ENCODE measurements at places on chromosomes 5 and 9.

DNA sequence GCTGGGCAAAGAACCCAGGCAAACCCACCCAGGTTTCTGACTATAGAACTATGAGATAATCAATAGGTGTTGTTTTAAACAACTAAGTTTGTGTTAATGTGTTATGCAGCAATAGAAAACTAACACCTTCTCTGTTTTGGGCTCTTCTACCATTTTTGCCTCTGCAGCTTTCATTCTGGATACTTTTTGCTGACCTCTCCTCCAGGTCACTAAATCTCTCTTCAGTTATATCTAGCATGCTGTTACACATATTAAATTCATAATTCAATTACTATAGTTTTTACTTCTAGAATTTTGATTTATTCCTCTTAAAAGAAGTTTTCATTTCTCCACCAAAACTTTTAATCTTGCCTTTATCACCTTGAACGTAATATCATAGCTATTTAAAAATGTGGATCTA lies 17.2 kb downstream of the MAPK9 start:
- no peak for DNase-seq

- DNase-seq: no peak
Observed at GRCh38 chr9:108083160-108083750, 593.7 kb upstream of the KLF4 start.

DNA sequence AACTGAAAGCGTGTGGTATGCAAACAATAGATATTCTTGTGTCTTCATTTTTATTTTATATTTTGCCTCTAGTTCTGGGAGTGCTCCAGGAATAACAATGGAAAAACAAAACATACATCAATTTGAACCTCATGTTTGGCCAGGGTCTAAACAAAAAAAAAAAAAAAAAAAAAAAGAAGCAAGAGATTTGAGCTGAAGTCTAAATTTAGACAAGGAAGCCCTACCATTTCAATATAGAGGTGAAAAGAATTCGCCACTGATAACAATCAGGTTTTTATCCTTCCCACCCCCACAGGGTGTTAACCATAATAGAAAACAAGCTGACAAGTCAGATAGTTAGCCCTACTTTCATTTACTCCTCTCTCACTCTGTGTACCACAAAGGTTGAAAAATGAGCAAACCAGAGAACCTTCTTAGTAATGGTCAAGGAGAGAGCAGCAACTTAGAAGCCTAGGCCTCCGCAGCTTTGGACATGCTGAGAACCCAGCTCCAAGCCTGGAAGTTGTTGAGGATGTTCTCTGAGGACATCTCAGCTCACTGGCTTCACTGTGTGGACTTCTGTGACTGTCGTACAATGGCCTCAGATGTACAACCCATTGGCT lies 118.2 kb upstream of the HMHB1 start:
- DNase-seq: no peak

DNA sequence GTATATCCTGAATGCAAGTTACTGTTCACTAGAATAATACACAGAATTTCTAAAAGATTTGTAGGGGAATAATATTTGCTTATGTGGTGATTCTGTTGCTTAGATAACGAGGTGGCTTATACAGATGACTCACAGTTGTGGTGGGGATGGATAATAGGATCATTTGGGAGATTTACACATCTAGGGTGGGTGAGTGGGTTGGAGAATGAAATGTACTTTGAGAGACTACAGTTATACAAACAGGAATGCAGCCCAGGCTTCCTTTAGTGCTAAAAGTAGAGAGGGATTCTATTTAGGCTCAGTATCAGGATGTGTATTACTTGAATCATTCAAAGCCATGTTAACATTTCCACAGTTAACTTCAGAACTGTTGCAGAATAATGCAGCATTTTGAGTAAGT lies 1.8 kb downstream of the CTXN3 start:
- no peak for DNase-seq

DNA sequence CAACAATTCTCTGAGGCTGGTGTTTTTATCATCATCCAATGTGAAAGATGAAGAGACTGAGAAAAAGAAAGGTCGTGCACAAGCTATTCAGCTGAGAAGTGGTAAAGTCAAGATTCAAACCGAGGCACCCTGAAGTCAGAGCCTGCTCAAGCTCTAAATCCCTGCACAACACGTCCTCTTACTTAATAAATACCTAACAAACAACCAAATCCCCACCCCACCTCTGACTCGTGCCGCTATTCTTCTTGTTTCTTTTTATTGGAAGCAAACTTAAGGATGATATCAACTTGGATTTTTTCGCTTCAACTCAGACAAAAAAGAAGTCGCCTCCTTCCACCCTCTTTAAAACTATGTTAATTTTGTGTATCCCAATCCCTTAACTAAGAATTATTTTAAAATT lies 140.2 kb downstream of the CEP120 start:
- DNase-seq: no peak

GRCh38 chr9:3323714-3324113 lies 202.1 kb downstream of the RFX3 start:
- no peak for DNase-seq

DNA sequence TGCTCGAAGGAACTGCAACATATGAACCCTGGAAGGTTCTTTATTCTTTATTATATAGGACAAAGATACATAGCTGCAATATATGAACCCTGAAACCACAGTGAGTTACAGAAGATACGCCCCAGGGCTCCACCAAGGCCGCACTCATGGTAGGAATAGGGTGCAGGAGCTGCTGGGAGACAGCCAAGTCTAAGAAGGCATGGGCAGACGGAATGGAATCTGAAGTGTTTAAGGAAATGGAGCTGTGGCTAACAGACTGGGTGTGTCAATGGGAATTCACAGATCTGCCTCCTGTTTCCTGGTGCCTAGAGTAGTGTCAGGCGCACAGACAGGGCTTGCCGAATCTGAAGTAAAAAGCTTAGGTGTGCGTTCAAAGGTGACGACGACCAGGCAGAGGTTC lies 286.4 kb downstream of the DENND1A start:
- no peak for DNase-seq

DNA sequence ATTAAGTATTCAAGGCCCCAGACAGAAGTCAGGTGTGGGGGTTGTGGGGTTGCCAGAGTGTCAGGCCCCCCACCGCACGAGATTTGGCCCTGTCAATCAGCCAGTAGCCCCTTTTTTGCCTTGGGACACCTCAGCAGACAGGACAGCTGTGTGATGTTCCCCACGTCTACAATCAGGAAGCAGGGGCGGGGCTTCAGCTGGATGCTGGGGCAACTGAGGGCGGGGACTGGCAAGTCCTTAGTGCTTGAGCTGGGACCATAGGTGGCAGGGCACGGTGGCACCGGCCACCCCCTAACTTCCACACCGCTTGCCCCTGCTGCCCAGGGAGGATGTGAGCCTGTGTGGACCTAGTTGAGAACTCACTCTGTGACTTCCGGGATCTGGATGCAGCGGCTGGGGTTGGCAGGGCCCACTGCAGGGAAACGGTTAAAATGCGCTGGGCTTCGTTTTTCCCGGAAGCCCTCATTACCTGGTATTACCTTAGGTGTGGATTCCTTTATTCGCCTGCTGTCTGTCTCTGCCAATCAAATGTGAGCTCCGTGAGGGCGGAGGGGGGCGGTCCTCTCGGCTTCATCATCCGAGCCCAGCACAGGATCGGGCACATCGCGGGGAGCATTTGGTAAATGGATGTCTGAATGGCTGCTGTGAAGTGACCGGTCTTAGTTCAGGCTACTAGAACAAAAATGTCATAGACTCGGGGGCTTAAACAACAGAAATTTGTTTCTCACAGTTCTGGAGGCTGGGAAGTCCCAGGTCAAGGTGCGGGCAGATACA lies 7.5 kb upstream of the GTF3C5 start:
- no peak for DNase-seq

DNA sequence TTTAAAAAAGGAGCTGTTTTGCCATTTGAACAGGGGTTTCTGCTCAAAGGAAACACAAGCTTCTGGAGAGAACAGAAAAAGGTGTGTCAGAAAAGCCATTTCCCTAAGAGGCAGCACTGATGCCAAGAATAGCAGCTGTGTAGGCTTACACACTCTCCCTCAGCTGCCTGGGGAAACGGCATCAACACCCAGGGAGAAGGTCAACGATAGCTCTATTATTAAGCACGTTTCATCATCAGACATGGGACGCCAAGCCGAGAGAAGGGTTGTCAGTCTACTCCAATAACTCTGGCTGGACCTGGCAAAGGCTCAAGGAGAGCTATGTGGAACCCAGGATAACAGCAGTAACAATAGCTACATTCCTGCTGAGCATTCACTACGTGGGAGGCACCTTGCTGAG lies 314.2 kb downstream of the CDK5RAP2 start:
- DNase-seq: no peak

DNA sequence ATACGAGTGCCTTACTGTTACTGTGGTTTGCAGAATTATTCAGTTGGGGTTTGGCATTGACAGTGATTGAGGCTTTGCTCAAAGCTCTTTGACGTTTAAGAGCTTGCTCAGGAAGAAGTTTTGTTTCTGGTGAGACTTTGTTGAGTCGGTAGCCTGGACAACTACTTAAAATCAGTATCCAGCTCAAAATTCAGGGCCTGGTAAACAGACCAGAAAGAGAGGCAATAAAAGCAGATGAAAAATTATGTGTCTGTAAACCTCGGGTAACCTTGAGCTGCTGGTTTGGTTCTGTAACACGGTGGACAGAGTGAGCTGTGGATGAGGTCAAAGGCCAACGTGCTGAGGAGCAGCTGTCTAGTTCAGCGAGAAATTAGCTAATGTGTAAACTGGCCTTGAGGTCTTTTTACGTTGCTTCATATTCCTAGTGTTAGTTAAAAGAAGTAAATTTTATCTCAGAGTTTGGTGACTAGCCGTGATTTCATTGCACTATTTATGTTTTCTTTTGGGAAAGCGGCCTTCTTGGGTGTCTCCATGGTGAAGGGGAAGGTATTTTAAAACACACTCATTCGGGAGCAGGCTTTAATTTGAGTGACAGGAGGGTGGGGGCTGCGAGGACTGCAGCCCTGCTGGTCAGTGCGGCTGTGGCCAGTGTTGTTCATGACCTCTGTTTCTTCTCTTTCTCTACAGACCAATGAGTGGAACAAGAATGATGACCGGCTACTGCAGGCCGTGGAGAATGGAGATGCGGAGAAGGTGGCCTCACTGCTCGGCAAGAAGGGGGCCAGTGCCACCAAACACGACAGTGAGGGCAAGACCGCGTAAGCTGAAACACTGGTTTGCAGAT lies 82.0 kb upstream of the TTC23L start:
- DNase-seq: no peak

GRCh38 chr9:91044354-91044753 lies 242.7 kb downstream of the SYK start:
- DNase-seq: no peak

- no peak for DNase-seq
Observed at GRCh38 chr9:121662891-121663580, 11.6 kb downstream of the DAB2IP start.

GRCh38 chr9:115068031-115068430 lies 49.9 kb downstream of the TNC start:
- DNase-seq: no peak

DNA sequence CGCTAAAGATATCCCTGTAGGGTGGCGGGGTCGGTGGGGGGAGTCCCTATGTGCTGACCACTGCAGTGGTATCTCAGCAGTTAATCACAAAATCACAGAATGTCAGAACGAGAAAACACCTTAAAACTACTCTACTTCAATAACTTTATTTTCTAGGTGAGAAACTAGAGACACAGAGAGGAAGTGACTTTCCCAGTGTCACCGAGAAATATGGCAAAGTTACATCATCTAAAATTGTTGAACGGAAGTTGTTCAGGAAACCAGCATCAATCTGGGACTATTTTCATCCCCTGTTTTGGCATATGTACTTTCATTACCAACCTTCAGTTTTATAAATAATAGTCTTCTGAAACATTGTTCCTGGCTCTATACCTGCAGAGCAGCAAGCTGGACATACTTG lies 384.0 kb downstream of the SPOCK1 start:
- DNase-seq: no peak

DNA sequence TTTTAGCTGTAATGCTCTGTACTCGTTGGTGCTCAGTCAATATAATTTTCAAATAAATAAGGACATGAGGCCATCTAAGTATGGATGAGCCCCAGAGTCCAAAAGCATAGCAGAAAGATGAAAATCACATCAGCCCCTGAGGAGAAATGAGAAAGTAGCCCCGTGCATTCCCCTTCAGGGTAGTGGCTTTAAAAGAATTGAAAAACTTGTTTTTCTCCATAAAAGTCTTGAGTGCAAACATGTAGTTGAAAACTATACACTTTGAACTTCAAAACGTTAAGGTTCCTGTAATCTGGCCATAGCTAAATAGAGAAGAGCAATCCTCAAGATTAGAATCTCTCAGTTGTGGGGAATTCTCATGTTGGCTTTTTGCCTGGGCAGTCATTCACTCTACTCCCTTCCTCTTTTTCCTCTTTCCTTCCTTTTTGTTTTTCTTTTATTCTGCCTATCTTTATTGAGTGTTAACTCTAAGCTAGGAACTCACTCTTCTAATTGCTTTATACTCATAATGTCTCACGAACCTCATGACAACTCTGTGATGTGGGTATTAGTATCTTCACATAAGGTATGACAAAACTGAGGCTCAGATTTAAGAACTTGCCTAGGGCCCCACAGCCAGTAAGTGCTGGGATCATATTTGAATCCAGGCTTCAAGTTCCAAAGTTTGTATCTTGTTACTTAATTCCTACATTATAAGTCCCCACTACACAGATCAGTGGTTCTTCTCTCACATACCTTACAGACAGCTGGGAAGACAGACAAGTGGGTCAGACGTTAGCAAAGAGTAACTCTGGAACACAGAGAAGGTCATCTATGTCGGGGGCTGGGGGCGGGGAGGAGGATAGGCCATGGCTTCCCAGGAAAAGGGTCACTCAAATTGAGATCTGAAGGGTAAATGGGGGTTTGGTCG lies 46.4 kb upstream of the ABCA1 start:
- DNase-seq: no peak

DNA sequence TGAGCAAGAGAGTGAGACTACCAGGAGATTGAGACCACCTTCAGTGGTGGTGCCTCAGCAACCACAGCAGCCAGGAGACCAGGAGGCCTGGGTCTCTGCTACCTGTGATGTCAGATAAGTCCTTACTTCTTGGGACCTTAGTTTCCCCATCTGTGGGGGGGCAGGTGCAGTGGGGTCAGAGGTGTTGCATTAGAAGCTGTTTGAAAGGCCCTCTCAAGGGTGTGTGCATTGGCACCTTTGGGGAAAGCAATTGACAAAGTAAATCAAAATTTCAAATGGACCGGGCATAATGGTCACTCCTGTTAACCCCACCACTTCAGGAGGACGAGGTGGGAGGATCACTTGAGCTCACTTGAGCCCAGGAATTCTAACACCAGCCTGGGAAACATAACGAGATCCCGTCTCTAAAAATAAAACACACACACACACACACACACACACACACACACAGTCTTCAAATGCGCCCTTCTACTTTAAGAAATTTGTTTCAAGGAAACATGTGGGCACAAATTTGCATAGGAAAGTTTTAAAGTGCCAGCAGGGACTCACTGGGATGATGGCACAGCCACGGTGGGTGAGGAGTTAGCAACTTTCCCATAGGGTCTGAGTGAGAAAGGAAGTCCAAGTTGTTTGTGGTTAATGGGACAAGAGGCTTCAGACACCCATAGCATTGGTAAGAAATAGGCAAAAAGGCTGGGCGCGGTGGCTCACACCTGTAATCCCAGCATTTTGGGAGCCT lies 1.3 kb upstream of the AK1 start:
- no peak for DNase-seq
